ENCODE measurements at places on chromosomes 1 and 21. TPM values are rescaled to one million over a fixed set of nuclear protein-coding genes. Genes with fewer than 3 reads are reported as not detected.

C1QC gene
- total RNA-seq = not detected

DNA sequence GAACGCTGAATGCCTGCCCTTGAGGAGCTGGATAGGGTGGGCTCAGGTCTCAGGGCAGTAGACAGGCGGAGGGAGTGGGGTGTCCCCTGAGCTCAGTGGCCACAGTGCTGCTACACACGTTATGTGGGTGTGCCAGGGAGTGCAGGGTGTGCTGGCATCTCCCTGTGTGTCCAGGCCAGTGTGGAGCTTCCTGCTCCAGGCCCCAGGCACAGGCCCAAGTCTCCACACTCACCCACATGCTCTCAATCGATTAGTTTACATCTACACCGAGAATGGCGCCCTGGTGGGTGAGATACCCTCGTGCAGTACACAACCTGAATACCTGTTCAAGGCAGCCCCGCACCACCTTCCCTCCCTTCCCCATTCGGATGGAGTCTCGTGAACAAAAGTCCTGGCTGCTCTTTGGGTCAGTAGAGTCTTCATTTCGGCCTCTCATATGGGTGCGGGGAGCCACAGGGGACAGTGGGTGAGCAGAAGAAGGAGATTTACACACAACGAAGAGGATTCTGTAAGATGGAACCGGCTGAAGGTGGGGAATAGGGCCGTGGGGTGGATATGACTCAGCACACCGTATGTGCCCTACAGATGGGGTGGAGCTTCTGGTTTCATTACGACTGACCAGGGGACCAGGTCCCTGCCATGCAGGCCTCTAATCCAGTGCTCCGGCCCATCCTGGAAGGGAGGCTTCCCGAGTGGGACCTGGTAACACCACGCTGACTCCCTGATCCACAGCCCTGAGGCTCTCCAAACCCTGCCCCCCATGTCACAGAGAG is 93.3 kb downstream of the SPSB1 start:
- DNase-seq = no peak

DNA sequence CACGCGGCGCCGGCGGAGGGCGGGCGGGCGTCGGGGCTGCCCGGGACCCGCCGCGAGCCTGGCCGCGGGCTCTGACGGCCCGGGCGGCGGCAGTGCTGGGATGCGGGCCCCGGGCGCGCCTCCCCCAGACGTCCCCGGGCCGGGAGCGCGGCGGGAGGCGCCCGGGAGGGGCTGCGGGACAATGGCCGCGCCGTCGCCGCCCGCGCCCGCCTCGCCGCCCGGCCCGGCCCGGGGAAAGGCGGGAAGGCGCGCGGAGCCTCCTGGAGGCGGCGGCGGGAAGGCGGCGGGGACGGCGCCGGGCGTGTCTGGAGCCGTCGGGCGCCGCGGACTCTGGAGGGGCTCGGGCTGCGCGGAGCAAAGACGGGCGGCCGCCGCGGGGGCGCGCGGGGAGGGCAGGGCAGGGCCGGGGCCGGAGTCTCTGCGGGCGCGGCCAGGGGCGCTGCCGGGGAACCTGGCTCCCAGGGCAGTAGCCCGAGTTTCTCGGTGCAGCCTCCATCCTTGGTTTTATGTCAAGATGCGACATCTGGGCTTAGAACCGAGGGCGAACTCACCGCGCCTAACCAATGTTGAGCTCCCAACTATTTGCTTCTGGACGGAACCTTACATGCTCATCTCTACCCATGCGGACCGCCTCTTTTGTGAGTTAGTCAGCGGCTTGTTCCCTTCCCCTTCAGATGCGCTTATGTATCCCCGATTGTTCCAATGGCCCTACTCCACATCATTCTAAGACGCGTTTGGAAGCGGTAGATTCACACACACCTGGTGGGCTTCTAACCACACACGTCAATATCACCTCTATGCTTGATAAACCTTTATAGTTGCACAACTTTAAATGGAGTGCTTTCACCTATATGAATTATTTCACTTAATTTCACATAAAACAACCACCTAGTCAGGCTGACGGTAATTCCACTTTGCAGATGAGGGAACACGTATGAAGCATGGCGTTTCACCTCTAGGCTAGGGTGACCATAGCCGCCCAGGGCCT is 651 bp downstream of the ZBTB8A start:
- DNase-seq = peak; percentile 84

DNA sequence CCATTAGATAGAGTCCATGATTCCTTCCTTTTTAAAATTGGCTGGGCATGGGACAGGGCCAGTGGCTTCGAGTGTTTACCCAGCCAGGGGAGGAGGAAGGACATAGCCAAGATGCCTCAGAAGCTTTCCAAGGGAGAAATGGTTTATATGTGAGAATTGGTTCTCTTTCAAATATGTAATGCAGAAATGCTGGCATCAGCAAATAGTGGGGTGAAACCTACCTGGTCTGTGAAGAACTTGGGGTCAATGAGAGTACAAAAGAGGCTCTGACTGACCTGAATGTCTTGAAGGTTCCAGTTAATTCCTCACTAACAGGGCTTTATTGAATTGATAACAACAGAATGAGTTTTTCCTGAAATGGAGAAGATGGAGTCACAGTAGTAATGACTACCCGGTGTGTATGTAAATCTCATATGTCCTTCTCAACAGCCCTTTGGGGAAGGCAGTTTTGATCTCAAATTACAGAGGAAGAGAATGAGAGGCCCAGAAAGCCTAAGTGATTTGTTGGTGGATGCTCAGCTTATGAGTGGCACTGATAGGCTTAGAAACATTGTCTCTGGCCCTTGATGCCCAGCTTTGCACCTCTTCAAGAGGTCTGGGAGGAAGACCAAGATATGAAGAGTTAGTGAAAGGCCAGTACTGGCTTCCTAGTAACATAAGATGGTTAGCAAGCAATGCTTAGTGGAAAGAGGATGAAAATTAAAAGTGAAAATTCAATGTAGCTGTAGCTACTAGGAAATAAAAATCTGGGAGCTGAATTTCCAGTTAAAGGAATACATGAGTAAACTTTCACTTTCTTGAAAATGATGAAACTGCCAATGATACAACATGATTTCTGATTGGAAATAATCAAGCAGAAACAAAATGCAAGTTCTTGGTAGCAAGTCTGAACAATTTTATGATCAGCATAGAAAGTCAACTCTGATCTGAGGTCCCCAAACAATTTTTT is 2.7 kb downstream of the ATF3 start:
- no peak for DNase-seq

- DNase-seq = no peak
Observed at GRCh38 chr21:16418226-16418625, 688.4 kb downstream of the USP25 start.

DNA sequence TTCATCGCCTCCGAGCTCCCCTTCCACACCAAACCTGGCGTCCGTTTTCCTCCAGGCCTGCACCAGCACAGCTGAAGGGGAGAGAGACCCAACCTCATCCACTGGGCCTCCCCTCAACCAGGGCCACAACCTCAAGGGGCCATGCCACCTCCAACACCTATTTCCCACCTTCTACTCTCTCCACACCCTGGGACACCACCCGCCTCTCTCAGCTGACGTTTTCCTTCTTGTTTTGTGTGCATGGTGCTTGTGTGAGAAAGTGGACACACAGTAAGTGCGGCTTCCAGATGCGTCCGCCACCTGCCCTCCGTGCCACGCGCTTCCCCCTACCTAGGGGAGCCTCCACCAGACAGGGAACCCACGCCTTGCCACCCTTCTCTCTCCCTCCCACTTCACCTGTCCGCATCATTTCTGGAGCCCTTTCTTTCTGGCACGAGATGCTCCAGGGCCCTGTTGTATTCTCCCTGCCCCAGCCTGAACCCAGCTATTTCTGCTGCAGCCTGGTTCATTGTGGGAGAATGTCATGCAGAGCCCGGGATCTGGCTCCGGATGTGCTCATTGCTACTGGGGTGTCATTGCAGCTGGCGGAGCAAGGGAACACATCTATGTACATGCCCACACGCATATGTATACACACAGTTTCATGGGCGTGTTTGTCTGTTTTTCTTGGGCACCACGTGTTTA is 1.3 kb upstream of the GNB1 start:
- no peak for DNase-seq

TRPM2 gene
- not detected for total RNA-seq

AMY1A gene
- not detected for total RNA-seq

- no peak for DNase-seq
Observed at GRCh38 chr1:94120570-94120901, 412 bp downstream of the ABCA4 start.

DNAJC8 gene
- total RNA-seq = 93.0 TPM

- no peak for DNase-seq
Observed at GRCh38 chr1:53288790-53289429, 39.0 kb downstream of the LRP8 start.

- DNase-seq = no peak
Observed at GRCh38 chr1:53550201-53550741, 91.1 kb downstream of the DMRTB1 start.

DNAI4 gene
- total RNA-seq = 8.9 TPM

DNA sequence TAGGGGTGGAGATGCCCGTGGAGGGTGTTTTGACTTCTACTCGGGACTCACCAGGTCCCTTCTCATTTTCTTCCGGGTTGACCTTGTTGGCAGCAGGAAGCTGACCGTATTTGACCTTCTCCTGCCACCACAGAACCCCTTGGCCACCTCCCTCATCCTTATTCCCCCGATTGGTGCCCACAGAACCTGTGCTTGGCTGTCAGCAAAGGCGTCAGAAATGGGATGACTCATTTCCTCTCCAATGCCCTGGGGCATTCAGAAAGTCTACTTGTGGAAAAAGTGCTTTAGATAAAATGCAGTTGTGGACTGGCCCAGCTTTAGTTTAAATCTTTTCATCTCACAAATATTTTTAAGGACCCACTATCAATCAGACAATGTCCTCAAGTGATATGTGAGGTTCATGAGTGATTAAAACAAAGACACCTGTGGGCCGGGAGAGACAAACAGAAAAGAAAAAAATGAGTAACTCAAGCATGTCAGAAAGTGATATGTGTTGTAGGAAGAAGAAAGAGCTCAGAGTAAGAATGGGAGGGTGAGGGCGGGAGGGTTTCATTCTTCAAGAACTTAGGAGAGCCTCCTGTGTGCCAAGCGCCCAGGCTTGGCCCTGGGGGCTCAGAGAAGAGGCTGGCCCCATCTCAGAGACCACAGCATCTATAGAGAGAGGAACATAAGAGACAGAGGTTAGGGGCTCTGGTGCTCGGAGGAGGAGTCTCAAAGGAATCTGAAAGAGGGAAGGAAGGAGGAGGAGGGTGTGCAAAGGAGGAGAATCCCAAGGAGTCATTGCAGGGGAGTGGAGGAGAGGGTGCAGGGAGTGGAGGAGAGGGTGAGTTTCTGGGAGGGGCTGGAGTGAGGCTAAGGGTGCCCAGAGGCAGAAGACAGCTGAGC is 221.6 kb upstream of the VAMP3 start:
- no peak for DNase-seq

DNA sequence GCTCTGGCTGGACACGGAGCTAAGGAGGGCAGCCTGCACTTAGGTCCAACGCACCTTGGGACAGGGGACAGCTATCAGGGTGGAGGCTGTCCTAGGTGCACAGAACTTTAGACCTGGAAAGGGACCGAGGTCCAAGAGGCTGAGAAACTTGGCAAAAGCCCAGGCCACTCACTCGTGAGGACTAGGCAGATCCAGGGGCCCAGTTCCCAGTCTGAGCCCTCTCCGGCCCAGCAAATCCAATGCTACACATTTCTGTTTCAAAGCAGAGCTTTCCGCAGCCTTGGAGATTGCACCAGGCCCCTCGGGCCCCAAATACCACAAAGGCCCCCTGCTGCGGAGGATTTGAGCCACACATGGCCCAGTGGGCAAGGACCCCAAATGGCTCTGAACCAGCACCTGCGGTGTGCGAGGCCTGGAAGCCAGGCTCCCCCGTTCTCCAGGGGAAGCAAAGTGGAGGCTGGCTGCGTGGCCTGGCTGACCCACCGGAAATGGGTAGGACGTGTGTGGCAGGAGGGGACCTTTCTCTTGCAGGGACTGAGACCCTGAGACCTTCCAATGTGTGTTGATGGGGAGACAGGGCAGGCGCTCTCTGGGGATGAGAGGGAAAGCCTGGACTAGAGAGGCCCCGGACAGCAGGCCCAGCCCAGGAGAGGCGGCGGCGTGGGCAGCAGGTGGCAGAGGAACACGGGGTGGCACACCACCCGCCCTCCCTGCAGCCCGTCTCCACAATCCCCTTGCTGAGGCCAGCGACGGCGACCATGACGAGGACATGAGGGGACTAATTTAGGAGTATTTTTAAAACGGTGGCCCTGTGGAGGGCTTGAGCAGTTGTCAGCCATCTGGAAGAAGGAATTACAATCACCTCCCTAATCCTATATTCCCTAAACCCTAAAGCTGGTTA is 118.7 kb downstream of the CASZ1 start:
- DNase-seq = no peak

GRCh38 chr1:43274125-43274803 is 4.5 kb downstream of the TMEM125 start:
- DNase-seq = no peak

GRCh38 chr1:55210990-55211801 is 4.0 kb downstream of the USP24 start:
- DNase-seq = no peak

DNA sequence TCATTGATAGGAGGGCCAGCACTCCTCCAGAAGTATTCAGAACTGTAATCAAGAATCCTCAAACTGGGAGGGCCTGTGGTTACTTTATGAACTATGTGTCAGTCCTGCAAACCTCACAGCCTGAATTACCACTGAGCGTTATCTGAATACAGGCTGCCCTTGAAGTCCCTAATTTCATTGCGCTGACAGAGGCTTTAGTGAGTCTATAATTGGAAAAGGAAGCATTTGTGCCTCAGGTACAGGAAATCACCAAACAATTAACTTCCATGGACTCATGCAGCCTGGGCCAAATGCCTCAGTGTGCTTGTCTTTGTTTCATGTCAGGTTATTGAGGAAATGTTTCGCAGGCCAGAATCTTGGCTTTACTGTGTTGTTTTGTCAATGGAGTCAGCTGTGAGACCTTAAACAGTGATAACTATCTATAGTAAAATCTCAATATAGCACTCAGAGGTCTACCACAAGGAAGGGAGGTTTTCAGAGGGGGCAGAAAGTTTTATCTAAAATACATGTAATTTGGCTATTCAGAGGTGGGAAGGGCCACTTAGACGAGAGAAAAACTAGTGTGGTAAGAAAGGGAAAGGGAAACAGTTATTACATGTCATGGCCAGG is 32.9 kb upstream of the DOCK7 start:
- no peak for DNase-seq

TMEM82 gene
- not detected for total RNA-seq

- DNase-seq = no peak
Observed at GRCh38 chr21:35011681-35012080, 37.4 kb downstream of the RUNX1 start.

DNA sequence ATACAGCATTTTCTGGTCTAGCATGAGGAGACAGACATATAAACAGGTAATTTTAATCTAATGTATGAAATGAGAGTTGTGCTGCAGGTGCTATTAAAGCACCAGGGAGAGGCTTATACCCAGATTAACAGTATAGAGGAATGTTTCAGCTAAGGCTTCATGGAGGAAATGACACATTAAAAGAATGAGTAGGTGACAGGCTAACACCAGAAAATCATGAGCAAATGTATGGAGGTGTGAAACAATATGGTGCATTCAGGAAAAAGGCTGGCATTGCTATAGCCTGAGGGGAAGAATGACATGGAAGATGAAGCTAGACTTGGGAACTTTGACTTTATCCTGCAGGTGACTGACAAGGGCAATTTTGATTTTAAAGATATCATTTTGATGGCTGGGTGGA is 7.0 kb downstream of the ARPC5 start:
- DNase-seq = no peak

Measured in osteocyte (in vitro differentiated cells).